ENCODE measurements at places on chromosomes 1 and 21. TPM values are rescaled to one million over a fixed set of nuclear protein-coding genes. Genes with fewer than 3 reads are reported as not detected.

GRCh38 chr21:37057614-37058013, 15.3 kb downstream of the PIGP start:
- no peaks in the 10 kb centered on the region for H3K36me3 ChIP-seq
- DNase-seq: no peak
- no peaks in the 10 kb centered on the region for H3K4me1 ChIP-seq
- H3K27ac ChIP-seq: no peak overlapping the region
- no peak overlapping the region for H3K4me3 ChIP-seq
- no peaks in the 10 kb centered on the region for H3K27me3 ChIP-seq

GRCh38 chr21:39062196-39062595, 121.1 kb downstream of the PSMG1 start:
- H3K4me3 ChIP-seq: no peak overlapping the region
- no peak overlapping the region for H3K27ac ChIP-seq
- peak; percentile 50 for DNase-seq
- no peaks in the 10 kb centered on the region for H3K36me3 ChIP-seq
- peaks cover 15% of the 10 kb centered on the region for H3K4me1 ChIP-seq
- no peaks in the 10 kb centered on the region for H3K27me3 ChIP-seq

GRCh38 chr1:209404577-209404976, 178.9 kb upstream of the CAMK1G start:
- H3K27me3 ChIP-seq: no peaks in the 10 kb centered on the region
- H3K4me3 ChIP-seq: no peak overlapping the region
- no peak overlapping the region for H3K27ac ChIP-seq
- no peaks in the 10 kb centered on the region for H3K36me3 ChIP-seq
- H3K4me1 ChIP-seq: no peaks in the 10 kb centered on the region
- DNase-seq: no peak

GRCh38 chr21:31509194-31510017, 150.1 kb upstream of the SOD1 start:
- no peaks in the 10 kb centered on the region for H3K27me3 ChIP-seq
- no peak overlapping the region for H3K4me3 ChIP-seq
- H3K27ac ChIP-seq: no peak overlapping the region

DNA sequence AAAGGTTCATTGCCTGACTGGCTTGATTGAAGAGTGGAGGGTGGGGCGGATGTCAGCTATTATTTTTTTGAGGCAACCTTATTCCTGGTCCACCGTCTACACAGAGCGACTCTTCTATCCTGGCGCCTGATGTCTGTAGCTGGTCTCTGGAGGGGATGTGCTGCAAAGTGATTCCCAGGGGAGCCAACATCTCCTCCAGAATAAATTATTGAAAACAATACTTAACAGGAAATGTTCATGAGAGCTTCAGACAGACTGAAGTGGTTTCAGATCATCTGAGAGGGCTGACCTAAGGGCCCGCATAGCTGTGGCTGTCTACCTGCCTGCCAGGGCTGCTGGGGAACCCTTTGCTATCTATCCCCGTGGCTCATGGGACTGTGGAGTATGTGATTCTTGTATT, 66.7 kb downstream of the TEX35 start:
- H3K4me1 ChIP-seq: no peaks in the 10 kb centered on the region
- H3K27me3 ChIP-seq: no peaks in the 10 kb centered on the region
- no peak for DNase-seq
- H3K27ac ChIP-seq: no peak overlapping the region
- no peaks in the 10 kb centered on the region for H3K36me3 ChIP-seq
- no peak overlapping the region for H3K4me3 ChIP-seq

DNA sequence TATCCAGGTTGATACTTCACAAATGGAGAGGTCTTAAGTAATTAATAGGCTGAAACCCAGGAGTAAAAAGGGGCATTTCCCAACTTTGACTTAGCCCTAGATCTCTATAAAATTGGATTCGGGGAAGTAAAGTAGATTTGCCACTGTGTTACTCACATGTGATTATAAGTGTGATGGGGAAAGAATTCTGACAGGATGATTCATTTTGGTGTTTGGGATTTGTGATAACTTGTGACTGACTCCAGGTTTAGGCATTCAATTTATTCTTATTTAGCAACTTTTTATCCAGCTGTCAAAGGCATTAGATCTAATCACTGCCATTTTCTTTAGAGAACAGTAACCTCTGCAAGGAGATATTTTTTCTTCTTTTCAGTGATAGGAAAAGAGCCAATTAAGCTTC, 175.5 kb downstream of the ASTN1 start:
- DNase-seq: no peak
- H3K36me3 ChIP-seq: no peaks in the 10 kb centered on the region
- no peak overlapping the region for H3K4me3 ChIP-seq
- no peak overlapping the region for H3K27ac ChIP-seq
- no peaks in the 10 kb centered on the region for H3K4me1 ChIP-seq

DNA sequence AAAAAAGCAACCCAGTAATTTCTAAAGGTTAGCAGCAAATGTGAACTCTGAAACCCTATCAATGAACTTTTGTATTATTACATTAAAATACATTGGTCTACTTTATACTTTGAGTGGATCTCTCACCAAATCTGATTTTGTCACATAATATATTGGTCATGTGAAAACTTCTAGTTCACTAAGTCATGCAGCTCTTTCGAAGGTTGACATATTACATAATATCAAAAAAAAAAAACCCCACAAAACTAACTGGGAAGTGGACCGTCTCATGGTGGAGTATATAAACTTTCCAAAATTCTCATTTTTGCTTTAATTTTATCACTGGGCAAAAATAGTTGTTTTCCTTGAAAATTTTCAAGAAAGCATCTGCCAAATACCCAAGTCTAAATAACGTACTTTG, 50.4 kb downstream of the GATAD2B start:
- H3K4me1 ChIP-seq: peaks cover 5% of the 10 kb centered on the region
- no peak overlapping the region for H3K27ac ChIP-seq
- H3K36me3 ChIP-seq: no peaks in the 10 kb centered on the region

GRCh38 chr1:78060857-78061563, 15.2 kb downstream of the GIPC2 start:
- no peaks in the 10 kb centered on the region for H3K4me1 ChIP-seq
- no peaks in the 10 kb centered on the region for H3K27me3 ChIP-seq
- H3K36me3 ChIP-seq: no peaks in the 10 kb centered on the region
- DNase-seq: no peak
- no peak overlapping the region for H3K27ac ChIP-seq
- no peak overlapping the region for H3K4me3 ChIP-seq

DNA sequence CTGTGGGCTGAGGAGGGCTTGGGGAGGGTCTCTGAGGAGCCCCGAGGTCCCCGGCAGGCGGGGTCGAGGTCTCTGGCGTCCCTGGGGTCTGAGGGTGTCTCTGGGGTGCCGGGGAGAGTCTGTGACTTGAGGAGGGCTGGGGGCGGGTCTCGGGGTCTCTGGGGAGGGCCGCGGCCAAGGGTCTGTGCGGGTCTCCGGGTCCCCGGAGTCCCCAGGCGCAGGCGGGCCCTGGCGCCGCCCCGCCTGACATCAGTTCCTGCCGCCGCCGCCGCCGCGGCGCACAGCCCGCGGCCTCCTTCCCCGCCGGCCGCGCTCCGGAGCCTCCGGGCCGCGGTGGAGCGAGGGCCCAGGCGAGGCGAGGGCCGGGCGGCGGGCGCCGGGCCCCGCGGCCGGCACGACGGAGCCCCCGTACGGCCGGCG, at the start of gene PLEKHM2:
Gene PLEKHM2 (plus strand): TSS at position 279 of the 420 bp plus-strand sequence. CDS start 239 bp downstream, outside the sequence.
- no peaks in the 10 kb centered on the region for H3K36me3 ChIP-seq
- H3K27ac ChIP-seq: peak within 1 kb of the TSS; percentile 99
- H3K4me3 ChIP-seq: peak within 1 kb of the TSS; percentile 85

- H3K27me3 ChIP-seq: no peaks in the 10 kb centered on the region
- H3K27ac ChIP-seq: no peak overlapping the region
- no peaks in the 10 kb centered on the region for H3K4me1 ChIP-seq
- no peak for DNase-seq
Observed at GRCh38 chr1:195430826-195431225, 1177.4 kb downstream of the KCNT2 start.

DNA sequence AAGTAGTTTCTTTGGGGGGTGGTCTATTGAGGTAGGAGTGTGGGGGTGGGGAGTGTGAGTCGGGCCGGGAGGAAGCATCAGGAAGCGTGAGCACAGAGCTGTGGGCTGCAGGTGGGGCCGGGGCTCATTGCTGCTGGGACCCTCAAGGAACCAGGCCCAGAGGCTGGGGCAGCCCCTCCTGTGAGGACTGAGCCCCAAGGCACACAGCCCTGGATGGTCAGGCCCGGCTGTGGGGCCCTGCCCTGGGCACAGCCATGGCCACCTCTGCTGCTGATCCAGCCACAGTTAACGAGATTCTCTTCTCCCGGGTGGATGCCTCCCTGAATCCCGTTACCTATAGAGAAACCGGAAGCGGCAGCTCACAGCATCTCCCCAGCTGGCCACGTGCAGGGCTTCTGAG, 22.9 kb upstream of the SUMO3 start:
- no peak for DNase-seq
- no peaks in the 10 kb centered on the region for H3K27me3 ChIP-seq
- no peak overlapping the region for H3K4me3 ChIP-seq
- H3K27ac ChIP-seq: no peak overlapping the region
- peaks cover 4% of the 10 kb centered on the region for H3K4me1 ChIP-seq

DNA sequence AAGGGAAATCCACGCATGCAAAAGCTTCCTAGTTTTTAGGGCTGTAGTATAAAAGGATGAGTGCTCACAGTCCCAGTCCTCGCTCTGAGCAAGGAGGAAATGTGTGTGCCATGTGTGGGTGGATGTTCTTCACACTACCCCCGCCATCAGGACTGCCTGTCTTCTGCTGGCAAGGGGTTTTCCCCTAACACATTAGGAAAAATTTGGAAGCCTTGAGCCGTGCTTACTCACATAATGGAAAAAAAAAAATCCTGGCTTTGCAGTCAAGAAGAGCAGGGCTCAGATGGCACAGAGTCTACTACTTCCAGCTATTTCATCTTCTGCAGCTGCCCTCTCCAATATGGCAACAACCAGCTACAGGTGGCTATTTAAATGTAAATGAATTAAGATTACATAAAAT, 363.1 kb downstream of the PLPP3 start:
- no peak overlapping the region for H3K4me3 ChIP-seq
- no peaks in the 10 kb centered on the region for H3K4me1 ChIP-seq
- no peak overlapping the region for H3K27ac ChIP-seq
- no peaks in the 10 kb centered on the region for H3K36me3 ChIP-seq
- no peak for DNase-seq

- DNase-seq: no peak
- H3K27me3 ChIP-seq: no peaks in the 10 kb centered on the region
- H3K4me3 ChIP-seq: no peak overlapping the region
- H3K36me3 ChIP-seq: no peaks in the 10 kb centered on the region
Observed at GRCh38 chr1:236736761-236737160, 50.5 kb downstream of the ACTN2 start.

- H3K36me3 ChIP-seq: no peaks in the 10 kb centered on the region
- no peak overlapping the region for H3K27ac ChIP-seq
- no peak overlapping the region for H3K4me3 ChIP-seq
- H3K4me1 ChIP-seq: no peaks in the 10 kb centered on the region
Observed at GRCh38 chr1:92505015-92505692, 18.4 kb upstream of the GFI1 start.

- H3K36me3 ChIP-seq: no peaks in the 10 kb centered on the region
- no peaks in the 10 kb centered on the region for H3K27me3 ChIP-seq
- no peak for DNase-seq
- H3K4me1 ChIP-seq: no peaks in the 10 kb centered on the region
- H3K4me3 ChIP-seq: no peak overlapping the region
Observed at GRCh38 chr1:10851024-10852013, 54.9 kb upstream of the CASZ1 start.

DNA sequence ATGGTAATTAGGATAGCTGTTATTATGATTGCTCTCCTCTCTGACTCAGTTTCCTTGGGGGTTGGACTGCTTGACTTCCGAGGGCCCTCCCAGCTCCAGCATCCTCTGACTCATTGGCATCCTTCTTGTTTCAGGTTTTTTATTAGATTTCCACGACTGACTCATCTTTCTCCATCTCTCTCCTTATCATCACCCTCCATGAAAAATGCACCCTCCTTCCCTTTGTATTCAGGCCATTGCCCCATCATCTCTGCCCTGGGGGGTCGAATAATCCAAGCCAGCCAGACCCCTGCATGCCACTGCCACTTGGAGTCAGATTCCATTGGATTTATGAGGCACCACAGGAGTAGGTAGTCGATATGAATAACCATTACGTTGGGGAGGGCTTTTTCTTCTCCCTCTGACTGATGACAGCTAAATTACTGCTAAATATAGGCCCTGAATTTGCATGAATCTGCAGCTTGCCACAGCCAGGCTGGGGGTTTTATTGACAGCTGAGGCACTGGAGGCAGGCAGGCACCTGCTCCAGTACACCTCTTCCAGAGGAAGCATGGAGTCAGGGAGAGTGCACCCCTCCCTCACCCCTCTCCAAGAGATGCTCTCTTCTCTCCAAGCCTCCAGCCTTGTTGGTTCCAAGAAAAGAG, 91.7 kb downstream of the C1orf94 start:
- no peaks in the 10 kb centered on the region for H3K36me3 ChIP-seq
- H3K4me3 ChIP-seq: no peak overlapping the region
- H3K27ac ChIP-seq: no peak overlapping the region
- no peaks in the 10 kb centered on the region for H3K4me1 ChIP-seq

DNA sequence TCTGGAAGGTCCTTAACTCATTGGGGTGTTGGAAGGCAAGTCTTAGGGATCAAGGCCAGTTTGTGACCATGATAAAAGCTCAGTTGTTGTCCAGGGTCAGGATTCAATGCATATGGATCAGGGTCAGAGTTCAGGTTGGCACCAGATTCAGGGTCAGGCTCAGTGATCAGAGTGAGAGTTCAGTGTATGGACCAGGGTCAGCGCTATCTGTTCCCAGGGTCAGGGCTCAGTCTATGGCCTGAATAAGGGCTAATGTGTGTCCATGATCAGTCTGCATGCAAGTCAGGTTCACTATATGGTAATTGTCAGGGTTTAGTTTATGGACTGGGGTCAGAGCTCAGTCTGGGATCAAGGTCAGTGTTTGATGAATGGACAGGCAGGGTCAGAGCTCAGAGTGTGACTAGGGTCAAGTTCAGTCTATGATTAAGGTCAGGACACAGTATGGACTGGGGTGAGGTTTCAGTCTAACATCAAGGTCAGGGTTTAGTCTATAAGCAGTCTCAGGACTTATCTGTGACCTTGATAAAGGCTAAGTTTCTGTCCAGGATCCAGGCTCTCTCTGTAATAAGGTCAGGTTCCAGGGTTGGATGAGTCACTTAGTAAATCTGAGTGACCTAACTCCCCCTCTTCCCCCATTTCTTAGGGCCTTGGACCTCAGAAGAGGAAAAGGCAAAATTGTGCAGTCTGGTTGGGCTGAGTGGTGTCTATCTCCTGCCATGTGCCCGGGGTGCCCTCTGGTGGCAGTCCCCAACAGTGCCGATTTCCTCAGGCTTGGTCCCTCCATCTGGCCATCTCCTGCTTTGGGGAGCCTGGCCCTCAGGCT, 23.8 kb downstream of the KNCN start:
- H3K27ac ChIP-seq: no peak overlapping the region
- no peak for DNase-seq
- H3K4me3 ChIP-seq: no peak overlapping the region
- H3K27me3 ChIP-seq: no peaks in the 10 kb centered on the region

- no peaks in the 10 kb centered on the region for H3K27me3 ChIP-seq
- DNase-seq: no peak
Observed at GRCh38 chr21:25999921-26000582, 170.5 kb downstream of the APP start.

The SNRNP40 gene
- total RNA-seq: 19.4 TPM

The ADORA3 gene
- total RNA-seq: 10.0 TPM

The OR14K1 gene
- not detected for total RNA-seq

The IBA57 gene
- 7.3 TPM for total RNA-seq

The PIP5K1A gene
- 68.7 TPM for total RNA-seq

The DYRK1A gene
- 116 TPM for total RNA-seq

The RAB25 gene
- 123 TPM for total RNA-seq

The MATN1 gene
- total RNA-seq: 0.15 TPM
